PC-3 (cell line): ENCODE measurements at places on chromosomes 1 and 21.
A peak's percentile ranks its signal among the peaks of the same experiment; 100 is the strongest.

DNA sequence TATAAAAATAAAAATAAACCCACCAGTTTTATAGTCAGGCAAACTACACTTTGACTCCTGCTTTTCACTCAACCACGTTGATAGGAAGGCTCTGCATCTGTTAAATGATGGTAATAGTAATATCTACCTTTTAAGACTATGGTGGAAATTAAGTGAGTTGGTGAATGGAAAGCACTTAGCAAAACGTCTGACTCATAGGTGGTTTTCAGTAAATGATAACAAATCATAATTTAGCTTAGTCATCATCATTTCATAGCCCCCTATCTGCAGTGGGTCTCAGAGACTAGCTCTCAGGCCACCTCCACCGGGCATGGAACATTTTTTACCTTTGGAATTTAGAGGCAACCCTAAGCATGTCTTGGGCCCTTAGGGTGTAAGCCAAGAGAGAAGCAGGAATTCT, 160.0 kb downstream of the PDE4B start:
- no peak for DNase-seq

- no peak for DNase-seq
These were observed 29.7 kb downstream of the DDR2 start for GRCh38 chr1:162662013-162662412.

GRCh38 chr1:155893389-155894142, 17.6 kb downstream of the RIT1 start:
- peak; percentile 97 for DNase-seq

GRCh38 chr1:168287237-168287664, 6.6 kb downstream of the TBX19 start:
- peak; percentile 78 for DNase-seq

GRCh38 chr1:15851210-15852035, 3.9 kb downstream of the SPEN start:
- no peak for DNase-seq

GRCh38 chr21:34630536-34631143, 15.7 kb upstream of the RCAN1 start:
- DNase-seq: peak; percentile 74

DNA sequence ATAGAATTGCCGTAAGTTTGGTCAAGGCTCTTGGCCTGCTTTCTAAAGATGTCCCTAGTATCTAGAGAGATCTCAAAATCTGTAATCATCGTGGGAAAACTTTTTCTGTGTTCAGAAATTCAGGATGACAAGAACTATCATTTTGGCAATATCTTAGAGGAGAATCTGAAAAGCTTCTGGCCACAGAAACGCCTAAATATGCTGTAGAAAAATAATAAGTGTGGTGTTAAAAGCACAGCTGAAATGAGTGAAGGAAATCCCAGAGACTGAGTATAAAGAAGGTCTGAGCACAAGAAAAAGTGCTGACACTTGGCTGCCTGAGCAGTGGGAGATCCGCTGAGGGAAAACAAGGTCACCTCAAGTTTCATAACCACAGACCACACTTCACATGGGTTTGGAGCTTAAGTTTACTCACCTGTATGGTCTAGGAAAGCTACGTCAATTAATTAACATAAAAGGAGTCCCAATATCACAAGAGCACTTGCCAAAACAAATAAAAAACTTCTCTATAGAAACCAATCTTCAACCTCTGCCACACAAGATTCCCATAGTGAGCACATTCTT, 235.2 kb upstream of the IRF2BP2 start:
- DNase-seq: peak; percentile 11

DNA sequence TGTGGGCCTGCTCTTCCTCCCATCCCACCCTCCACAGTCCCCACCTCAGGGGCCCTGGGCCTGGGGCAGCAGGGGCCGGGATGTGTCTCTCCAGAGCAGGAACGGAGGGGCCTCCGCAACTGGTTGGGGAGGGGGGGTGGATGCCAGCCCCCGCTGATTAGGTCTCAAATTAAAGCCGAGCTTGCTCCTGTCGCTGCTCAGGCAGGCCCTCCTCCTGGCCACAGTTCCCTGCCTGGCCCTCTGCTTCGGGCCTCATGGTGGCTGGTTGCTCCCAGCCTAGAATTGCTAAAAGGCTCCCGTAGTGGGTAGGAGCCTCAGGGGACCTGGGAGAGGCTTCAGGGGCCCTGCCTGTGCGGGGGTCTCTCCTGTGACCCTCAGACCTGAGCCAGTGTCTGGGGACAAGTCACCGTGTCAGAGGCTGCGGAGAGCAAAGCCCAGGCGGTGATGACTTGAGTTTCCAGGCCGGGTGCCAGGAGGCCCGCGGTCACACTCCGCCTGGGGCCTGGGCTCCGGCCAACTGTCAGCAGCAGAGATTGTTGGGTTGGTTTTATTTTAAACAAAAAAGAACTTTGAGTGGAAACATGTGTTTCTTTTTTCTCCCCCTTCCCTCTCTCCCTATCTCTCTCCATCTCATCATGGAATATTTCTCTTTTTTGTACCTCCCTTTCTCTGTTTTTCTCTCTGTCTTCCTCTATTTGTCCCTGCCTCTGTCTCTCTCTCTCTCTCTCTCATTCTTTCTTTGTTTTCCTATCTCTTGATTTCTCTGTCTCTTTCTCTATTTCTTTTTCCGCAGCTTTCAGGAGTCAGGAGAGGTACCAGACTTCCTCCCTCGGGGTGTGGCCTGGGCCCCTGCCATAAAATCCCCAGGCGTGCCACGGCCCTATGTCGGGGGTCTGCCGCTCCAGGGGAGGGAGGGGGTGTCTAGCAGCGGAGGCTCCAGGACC, 20.0 kb upstream of the EPHA2 start:
- DNase-seq: peak; percentile 90

- no peak for DNase-seq
These were observed 477 bp downstream of the ICMT start for GRCh38 chr1:6235296-6235677.

- DNase-seq: peak; percentile 65
These were observed 59.9 kb downstream of the JAK1 start for GRCh38 chr1:64906447-64906846.

DNA sequence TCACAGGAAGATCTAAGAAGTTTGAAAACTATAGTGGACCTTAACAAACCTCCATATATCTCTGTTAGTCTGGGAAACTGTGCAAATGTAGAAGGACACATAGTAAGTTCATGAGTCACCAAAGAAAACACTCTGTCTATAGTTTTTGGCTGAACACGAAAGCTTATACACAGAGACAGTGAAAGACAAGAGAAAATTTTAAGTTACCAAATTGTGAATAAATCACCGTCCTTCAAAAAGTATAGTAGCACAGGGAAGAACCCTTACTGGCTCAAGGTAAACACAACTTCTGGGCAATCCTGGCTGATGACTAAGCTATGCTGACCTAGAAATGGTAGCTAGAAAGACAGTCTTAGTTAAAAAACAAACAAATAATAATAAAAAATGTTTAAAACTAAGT, 1057.9 kb downstream of the AMY1C start:
- peak; percentile 33 for DNase-seq

DNA sequence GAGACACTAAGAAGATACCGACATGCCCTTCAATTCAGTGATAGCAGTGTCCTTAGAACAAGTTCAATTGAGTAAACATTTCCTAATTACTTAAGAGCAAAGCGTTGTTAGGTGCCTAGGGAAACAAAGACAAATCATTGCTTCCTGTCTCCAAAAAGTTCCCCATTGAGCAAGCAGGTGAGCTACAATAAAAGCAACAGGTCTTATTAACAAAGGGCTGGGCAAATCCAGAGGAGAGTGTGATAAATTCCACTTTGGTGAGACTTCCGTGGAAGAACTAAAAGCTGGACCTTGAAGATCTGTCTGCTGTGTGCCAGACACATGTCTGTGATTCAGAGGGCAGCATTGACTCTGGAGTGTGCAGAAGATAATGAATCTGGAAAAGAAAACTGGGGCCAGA, 1.9 kb upstream of the TUT4 start:
- DNase-seq: no peak

GRCh38 chr1:45393718-45394302, 53.6 kb upstream of the MUTYH start:
- DNase-seq: peak; percentile 23

- no peak for DNase-seq
These were observed 278.3 kb downstream of the ZNF648 start for GRCh38 chr1:181783208-181783607.

DNA sequence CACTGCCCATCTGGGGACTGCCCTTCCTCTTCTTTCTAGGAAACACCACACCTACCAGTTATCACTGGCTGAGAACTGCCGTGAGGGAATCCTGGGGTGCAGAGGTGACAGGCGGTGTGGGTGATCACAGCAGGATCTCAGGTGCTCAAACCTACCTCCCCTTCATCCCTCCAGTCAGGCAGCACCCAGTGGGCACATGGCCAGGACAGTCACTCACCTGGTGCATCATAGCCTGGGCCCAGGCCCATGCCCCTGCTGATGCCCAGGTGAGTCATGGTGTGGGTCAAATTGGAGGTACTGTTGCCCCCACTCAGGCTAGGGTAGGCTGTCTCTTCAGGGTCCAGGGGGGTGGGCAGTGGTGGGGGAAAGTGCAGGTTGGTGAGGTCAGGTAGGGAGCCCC, 5.3 kb upstream of the DENND4B start:
- DNase-seq: peak; percentile 88

DNA sequence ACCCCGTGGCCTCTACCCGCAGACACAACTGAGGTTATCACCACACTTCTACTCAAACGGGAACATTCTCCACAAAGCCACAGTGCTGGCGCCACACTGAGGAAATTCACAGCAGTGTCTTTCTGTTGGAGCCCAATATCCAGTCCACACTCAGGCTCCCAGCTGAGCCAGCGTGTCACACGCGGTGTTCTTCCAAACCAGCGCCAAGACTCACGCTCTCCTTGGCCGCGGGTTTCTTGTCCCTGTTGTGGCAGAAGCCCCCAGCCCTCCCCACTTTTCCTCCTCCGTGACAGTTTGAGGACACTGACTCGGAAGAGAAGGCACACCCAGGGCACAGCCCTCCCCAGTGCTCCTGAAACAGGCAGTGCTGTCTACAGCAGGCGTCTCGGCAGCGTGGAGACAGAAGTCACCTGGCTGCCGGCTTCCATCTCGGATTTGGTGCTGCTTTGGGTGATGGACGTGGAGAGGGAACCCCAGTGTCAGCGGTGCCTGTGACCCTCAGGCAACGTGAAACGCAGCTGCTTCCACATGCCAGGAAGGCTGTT, 35.4 kb upstream of the AGPAT3 start:
- DNase-seq: peak; percentile 52

GRCh38 chr1:60581455-60582220, 500.7 kb upstream of the NFIA start:
- DNase-seq: no peak

- DNase-seq: no peak
These were observed 88.9 kb downstream of the PGBD5 start for GRCh38 chr1:230337266-230337665.

DNA sequence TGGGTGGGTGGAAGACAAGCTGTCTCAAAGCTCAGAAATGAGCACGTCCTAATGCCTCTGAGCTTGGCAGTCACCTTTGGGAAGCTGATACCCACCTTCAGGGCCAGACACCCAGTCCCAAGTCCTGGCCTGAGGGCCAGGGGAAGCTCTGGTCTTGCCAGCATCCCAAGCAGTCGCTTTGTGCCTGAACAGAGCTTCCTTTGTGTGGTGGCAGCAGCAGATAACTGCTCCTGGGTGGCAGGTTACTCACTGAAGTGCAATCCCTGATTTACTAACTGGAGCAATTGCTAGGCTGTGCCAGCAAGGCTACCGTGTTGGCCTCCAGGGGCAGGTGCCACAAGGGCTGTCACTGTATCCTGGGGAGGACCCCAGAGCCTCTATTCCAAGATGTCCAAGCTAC, 40.4 kb upstream of the GRHL3 start:
- DNase-seq: peak; percentile 31

DNA sequence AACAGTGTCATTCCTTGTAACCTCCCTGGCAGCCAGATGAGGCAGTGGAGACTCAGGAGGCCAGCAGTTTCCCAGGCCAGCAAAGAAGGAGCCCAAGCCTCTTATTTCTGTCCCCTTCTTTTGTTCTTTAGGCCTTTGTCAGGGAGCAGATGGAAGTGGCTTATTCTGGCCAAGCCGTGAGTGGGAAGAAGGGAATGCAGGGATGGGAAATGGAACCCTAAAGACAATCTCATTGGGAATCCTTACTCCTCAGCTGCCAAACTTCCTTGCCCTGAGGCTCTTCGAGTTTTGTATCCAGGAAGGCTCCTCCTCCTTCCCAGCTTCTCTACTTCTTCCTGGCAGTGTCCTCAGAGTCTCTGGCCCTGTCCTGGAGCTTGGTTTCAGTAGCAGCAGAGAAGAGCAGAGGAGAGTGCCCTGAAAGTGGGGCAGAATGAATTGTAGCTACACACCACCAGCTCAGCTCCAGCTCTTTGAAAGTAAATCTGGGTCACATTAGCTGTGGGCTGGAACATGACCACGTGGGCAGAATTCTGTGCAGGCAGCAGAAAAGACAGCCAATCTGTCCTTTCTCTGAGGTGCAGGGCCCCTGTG, 63.9 kb downstream of the NDUFS5 start:
- DNase-seq: peak; percentile 21

DNA sequence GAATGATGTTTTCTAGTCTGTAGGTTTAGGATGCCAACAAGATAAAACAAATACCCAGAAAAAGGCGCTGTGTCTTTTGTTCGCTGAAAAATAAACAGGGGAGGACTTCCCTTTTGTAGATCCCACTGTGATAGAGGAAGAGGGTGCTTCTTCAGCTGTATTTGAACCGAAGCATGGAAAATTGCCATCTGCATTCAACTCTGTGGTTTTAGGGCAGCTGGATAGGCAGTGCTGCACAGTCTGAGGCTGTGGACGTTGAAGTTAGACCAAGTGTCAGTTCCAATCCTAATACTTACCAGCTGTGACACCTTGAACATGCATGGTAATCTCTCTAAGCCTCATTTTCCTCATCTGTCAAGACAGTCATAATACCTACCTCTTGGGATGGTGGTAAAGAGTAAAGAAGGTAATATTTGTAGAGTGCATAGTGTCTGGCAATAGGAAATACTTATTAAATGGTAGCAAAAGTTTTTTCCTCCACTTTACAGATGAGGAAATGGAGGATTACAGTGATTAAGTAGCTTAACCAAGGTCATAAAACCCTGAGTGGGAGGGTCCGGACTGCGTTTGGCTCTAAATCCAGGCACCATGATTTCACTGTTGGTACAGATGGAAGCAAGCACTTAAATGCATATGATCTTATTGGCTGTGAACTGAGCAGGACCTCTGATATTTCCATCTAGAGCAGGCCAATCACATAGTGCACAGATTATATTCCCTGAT, 48.5 kb downstream of the UTP25 start:
- no peak for DNase-seq

- DNase-seq: no peak
These were observed 779.4 kb downstream of the LTN1 start for GRCh38 chr21:28213261-28213660.

DNA sequence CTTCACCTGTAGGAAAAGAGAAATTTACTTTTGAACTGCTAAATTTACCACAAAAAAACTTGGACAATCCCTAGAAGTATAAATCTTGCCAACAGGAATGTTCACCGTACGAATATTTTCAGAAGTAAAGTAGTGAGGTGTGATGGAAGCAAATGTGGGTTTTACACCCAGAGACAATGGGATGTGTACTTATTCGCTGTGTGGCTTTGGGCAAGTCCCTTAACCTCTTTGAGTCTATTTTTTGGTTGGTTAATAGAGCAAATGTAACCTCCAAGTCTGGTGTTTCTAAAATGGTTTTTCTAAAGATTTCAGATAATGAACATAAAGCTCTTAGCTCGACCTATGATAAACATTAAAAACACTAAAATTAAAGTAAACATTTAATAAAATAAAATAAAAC, 51.2 kb downstream of the TPR start:
- no peak for DNase-seq

- DNase-seq: peak; percentile 96
These were observed 7.2 kb upstream of the ETS2 start for GRCh38 chr21:38798481-38798882.
